ENCODE measurements at places on chromosomes 2 and 18.

- DNase-seq, result no peak
These were observed 153.3 kb upstream of the MAP3K20 start for GRCh38 chr2:172922306-172922705.

DNA sequence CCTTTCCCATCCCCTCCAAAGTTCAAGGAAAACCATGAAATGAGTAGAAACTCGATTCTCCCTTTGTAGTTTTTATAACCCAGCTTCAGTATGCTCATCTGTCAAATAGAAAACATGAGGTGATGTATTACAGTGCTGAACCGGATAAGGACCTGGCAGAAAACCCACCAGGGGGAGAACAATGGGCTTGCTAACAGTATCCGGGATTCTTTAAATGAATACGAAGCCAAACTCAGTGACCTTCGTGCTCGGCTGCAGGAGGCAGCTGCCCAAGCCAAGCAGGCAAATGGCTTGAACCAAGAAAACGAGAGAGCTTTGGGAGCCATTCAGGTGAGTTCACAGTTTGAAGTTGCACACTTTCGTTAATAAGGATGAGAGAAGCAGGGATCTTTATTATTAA, 113.6 kb upstream of the TTC39C start:
- DNase-seq, result no peak

DNA sequence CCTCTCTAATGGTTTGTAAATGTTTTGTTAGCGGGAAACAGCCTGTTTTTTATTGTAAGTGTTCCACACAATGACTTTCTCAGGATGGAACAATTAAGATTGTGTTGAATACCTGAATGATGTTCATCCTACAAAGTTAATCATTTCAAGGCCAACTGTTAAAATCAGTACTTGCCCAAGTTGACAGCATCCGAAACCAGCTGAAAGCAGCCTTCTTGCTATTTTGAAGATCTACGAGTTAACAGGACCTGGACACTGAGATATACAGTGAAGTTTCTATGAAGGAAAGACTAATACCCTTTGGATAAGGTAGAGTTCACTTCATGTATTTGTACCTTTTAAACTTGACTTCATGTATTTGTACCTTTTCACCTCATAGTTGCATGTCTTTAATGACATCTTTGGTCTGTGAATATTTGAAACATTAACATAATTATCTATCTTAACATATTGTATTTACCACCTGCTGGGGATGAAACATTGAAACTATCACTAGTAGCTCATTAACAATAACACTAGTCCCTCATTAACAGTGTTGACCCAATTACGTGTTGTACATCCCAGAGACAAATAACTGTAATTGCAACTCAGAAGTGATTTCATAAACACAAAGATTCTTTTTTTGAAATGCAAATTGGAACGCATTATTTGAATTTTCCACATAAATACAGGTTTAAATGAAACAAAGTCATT, 556.0 kb upstream of the MEX3C start:
- no peak for DNase-seq

- no peak for DNase-seq
These were observed 101.6 kb upstream of the HNMT start for GRCh38 chr2:137862651-137863050.

- DNase-seq, result no peak
These were observed 11.9 kb downstream of the TNS1 start for GRCh38 chr2:217990791-217991465.

GRCh38 chr2:168427451-168427850, 28.6 kb upstream of the CERS6 start:
- peak; percentile 48 for DNase-seq

GRCh38 chr2:5911718-5912117, 219.5 kb downstream of the SOX11 start:
- no peak for DNase-seq

DNA sequence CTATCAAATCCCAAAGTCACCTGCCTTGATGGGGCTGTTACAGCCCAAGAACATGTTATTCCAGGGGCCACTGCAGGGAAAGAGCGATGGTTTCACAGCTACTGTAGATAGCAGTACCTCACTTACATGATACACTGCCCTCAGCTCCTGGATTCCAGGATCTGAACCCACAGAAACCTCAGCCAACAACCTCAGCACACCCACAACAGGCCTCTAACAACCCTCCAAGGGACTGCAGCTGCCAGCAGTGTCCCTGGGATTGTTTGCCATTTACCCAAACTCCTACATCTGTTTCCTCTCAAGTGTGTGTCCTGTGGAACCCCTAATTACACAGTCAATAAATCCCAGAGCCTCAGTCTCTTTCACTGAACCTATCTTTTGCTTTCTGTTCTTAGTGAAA, 28.2 kb downstream of the OSBPL1A start:
- no peak for DNase-seq

DNA sequence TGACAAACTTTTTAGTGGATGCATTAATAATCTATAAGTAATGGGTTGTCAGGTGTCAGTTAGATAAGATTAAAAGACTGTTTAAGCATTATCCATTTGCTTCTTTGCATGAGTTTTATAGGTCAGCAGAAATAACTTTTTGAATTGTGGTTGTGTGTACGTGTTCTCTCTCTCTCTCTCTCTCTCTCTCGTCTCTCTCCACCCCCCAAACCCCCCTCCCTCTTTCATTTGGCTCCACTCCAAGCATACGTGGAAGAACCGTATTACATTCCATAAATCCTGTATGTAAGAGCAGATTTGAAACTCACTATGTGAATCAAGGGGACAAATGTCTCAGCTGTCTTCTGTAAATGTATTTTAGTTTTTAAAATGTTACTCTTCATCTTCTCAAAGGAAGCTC, 120.2 kb downstream of the MEIS1 start:
- DNase-seq, result no peak

DNA sequence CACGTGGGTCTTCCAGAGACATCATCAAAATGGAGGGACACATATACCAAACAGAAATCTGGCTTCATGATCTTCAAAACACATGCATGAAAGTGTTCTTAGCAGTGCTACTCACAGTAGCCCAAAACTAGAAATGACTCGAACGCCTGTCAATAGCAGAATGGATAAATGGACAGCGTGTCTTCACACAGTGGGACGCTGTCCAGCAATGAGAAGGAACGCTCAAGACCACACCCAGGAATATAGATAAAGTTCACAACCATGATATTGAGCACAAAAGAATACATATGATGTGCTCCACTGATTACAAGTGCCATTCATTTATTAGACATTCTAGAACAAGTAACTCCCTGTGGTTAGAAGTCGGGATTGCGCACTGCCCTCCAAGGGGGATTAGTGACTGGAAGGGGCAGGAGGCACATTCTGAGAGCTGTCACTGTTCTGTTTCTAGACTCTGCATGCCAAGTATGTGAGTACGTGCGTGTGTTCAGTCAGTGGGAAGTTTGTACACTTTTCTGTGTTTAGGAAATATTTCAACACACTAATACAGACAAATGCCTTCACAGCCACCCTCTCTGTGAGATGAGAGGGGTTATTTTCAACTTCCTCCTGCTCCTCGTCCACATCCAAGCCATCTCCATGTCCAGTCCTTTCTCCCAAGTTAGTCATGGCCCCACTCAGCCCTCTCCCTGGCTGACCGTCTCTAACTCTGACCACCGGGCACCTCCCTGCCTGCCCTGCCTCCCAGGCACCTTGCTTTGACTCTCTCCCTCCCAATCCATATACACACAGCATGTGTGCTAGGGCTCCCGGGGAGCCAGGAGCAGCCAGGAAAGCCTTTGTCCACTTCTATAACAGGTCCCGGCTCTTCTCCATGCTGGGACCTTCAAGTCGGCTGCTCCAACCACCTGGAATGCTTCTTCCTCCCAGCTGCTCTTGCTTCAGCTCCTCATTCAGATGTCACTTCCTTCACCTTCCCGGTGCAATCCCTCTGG, 26.9 kb upstream of the TNS1 start:
- no peak for DNase-seq

DNA sequence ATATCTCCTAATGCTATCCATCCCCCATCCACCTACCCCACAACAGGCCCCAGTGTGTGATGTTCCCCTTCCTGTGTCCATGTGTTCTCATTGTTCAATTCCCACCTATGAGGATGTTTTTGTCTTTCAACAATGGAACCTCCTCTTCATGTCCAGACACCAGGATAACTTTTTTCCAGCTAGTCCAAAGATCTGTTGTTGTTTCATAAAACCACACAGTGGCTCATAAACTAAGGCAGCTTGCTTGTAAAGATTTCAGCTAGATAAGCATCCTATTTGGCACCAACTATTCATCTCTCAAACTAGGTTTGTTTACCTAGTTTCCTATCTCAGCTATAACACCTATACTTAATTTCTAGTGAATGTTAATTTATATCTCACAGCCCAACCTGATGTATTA, 937.7 kb downstream of the TRIB2 start:
- DNase-seq, result no peak

GRCh38 chr18:55523001-55523400, 65.0 kb downstream of the TCF4 start:
- DNase-seq, result no peak

- no peak for DNase-seq
These were observed 834.4 kb upstream of the NRXN1 start for GRCh38 chr2:51866361-51866760.

DNA sequence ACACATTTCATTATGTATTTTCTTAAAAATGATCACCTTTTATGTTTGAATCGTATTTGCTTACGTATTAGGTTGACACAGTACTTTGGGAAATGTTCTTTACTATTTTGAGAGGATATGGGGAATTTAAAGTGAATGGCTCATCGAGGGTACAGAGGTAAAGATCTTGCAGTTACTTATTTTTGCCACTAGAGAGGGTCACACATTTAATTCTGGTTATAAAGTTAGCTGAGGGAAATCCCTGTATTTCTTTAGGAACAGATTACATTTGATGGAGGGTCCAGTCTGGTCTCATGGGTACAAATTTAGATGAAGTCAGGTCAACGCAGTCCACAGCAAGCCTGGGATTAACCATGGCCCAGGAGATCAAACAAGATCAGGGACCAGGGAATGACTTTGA, 24.5 kb downstream of the DYNC2LI1 start:
- DNase-seq, result no peak

GRCh38 chr2:84697895-84698294, 181.6 kb downstream of the DNAH6 start:
- DNase-seq, result no peak

DNA sequence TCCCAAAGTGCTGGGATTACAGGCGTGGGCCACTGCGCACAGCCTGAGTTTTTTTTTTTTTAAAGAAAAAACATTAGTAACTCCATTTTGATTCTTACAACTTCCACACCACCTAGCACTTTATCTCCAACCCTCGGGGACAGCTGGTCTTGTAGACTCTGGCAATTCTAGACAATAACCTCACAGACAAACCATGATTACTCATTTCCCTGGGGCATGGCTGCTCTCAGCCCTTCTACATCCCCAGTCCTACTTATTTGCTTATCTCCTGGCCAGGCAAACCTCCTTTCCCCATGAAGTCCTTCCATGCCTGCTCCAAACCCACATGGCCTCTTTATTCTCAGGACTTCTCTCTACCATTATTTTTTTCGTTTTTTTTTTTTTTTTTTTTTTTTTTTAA, 91.1 kb downstream of the ACTR3 start:
- DNase-seq, result no peak

DNA sequence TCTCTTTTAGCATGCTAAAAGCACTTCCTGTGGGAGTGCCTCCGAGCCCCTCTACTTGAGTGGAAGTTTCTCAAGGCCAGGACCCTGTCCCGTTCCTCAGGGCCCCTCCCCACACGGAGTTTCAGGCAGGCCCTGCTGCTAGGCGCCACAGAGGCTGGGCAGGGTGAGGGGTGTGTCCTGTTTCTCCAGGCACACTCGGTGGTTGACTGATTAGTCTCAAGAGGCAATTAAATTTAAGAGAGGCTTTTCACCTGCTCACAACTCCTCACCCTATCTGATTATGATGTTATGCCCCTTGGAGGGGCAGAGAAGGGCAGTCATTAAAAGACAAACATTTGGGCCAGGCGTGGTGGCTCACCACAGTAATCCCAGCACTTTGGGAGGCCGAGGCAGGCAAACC, 160.8 kb upstream of the HAAO start:
- DNase-seq, result no peak

GRCh38 chr2:71000780-71001591, 6.3 kb upstream of the TEX261 start:
- peak; percentile 30 for DNase-seq

DNA sequence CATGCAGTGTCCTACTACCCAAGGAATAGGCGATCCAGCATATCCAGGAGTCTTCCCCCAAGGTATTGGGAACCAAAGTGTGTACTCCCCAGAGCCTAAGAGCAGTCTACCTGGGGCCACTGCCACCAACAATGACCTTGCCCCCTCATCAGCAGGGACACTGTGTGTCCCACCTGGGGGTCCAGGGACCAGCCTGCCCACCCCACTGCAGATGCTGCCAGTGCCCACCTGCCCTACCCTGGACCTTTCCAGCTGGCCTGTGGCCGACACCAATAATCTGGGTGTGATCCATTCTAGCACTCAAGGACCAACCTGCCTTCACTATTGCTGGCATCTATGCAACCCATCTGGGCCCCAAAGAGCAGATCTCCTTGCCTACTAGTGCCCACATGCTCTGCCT, 32.2 kb downstream of the DNAH7 start:
- DNase-seq, result no peak

DNA sequence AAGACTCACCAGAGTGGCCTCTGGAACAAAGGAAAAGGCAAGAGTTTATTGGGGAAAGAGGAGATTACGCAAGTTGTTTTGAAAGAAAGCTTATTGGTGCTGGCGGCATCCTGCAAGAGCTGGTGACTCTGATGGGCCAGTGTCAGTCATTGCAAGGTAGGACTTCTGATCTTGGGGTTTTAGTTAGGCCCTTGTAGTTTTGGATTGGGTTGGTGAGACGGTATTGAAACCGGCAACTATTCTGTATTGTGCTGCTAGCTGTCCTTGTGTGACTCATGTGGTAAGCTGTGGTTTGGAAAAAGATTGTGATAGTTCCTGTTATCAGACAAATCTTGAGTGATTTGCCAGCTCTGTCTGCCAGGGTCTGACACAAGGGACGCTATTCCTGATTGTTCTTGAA, 159.1 kb upstream of the PIEZO2 start:
- DNase-seq, result peak; percentile 32

DNA sequence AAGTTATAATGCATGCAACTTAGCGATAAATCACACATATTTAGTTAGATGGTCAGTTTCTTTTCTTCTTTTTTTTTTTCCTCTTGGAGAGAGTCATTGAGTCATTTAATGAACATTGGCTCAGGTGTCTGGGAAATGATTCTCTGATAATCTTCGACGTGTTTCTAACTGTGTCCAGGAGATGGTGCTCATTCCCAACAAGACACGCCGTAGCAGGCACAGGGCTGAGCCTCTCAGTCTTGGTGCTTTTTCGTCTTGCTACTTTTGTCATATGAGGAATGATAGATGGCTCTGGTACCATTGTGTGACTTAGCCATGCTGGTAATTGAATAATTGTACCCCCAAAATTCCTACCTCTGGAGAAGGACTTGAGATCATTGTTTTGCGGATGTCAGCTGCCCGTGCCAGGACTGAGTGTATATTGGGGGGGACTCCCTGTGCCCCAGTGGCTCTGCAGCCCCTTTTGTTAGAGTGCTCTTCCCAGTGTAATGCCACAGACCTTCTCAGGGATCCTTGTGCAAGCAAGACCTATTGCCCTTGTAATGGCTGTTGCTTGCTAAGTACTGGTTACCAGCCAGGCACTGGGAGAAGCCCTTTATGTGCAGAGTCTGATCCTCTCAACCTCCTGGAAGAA, 107.6 kb upstream of the CYRIA start:
- no peak for DNase-seq
